Right ventricle myocardium inferior (tissue), 1 donor: ENCODE measurements at places on chromosomes 12 and 14. TPM values are rescaled to one million over a fixed set of nuclear protein-coding genes. Genes with fewer than 3 reads are reported as not detected.

- no peak for DNase-seq
These were observed 59.5 kb upstream of the DUSP6 start for GRCh38 chr12:89411846-89412245.

DNA sequence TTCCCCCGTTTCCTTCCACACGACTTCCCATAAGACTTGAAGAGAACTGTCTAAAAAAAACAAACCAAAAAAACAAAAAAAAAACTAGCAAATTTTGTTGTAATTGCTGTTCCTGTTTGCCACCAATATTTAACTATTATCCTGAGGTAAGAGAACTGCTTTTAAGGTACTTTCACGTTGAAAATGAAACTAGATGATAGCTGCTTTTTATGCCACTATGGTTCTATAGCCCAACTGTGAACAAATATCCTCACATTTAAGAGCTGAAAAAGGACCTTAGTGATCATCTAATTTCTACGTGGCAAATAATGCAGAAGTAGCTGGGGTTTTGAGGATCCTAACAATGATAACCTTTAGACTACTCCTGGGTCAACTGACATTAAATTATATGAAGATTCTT, 98.6 kb downstream of the TAOK3 start:
- no peak for DNase-seq

The NRXN3 gene
- 1.4 TPM for total RNA-seq

The ACYP1 gene
- total RNA-seq, result 11.7 TPM
